AG04450 (cell line): ENCODE measurements at places on chromosomes 3 and 15. TPM values are rescaled to one million over a fixed set of nuclear protein-coding genes. Genes with fewer than 3 reads are reported as not detected.

The CLDN16 gene
- polyA plus RNA-seq: 0.04 and 0.25 TPM in 2 replicates

The SYNPR gene
- not detected in 2 replicates for polyA plus RNA-seq

The ACKR4 gene
- 0.10 and 0.20 TPM in 2 replicates for polyA plus RNA-seq

The SRP14 gene
- 426 and 559 TPM in 2 replicates for polyA plus RNA-seq

DNA sequence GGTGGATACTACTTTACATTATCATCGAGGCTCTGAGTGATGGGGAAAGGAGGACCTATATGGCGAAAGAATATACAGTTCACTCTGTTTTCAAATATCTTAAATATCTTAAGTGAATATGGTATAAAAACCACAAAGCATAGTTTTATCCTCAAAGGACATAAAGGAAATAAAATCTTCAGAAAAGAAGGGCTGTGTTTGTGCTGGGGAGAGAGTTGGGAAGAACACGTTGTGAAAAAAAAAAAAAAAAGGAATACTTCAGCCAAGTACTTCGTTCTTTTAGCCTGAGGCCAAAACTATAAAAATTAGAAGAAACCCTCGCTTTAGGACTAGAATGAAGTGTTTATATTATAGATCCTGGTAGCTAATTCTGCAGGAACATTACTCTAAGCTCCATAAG, 10.2 kb upstream of the TMEM212 start:
- DNase-seq: no peak

GRCh38 chr3:58556761-58557221, 19.8 kb upstream of the ACOX2 start:
- DNase-seq: no peak

- no peak for DNase-seq
Measured at GRCh38 chr15:32994810-32995424, 199.6 kb downstream of the FMN1 start.

GRCh38 chr3:16828815-16829214, 55.9 kb upstream of the PLCL2 start:
- DNase-seq: no peak

GRCh38 chr15:100241572-100242482, 99.9 kb downstream of the ADAMTS17 start:
- DNase-seq: no peak

DNA sequence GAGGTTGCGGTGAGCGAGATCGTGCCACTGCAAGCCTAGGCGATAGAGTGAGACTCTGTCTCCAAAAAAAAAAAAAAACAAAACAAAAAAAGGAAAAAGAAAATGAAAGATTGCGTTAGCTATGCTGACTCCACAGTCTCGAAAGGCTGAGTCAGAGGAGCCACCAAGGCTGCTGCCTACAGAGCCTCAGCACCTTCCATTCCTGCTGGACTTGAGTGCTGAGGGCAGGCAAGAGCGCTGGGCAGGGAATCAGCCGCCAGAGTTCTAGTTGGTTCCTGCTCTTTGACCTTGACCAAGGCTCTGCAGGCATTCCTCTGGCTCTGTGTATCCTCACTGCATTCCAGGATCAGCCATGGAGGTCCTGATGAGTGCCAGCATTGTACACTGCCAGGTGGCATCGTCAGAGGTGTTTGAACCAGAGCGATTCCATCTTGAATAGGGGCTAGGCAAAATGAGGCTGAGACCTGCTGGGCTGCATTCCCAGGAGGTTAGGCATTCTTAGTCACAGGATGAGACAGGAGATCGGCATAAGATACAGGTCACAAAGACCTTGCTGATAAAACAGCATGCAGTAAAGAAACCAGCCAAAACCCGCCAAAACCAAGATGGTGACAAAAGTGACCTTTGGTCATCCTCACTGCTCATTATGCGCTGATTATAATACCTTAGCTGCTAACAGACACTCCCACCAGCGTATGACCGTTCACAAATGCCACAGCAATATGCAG, 5.9 kb downstream of the MESP2 start:
- DNase-seq: no peak

GRCh38 chr3:16452261-16452660, 61.2 kb downstream of the RFTN1 start:
- no peak for DNase-seq

GRCh38 chr3:107453504-107453903, 69.3 kb upstream of the BBX start:
- no peak for DNase-seq
